ENCODE measurements at places on chromosomes 12 and 14. TPM values are rescaled to one million over a fixed set of nuclear protein-coding genes. Genes with fewer than 3 reads are reported as not detected.

Gene MANSC1
- total RNA-seq: 0.26 TPM

Gene POC1B
- 16.0 TPM for total RNA-seq

Gene ACSM4
- not detected for total RNA-seq

Gene PAPLN
- total RNA-seq: 0.63 TPM

Gene SOX5
- 2.4 TPM for total RNA-seq

Gene CHFR
- total RNA-seq: 23.8 TPM

Gene CRIP1
- total RNA-seq: not detected

Gene SERPINA12
- total RNA-seq: not detected

Gene MYO1H
- not detected for total RNA-seq

Gene CD163
- total RNA-seq: not detected

Gene TMCC3
- 5.1 TPM for total RNA-seq

Gene IQSEC3
- not detected for total RNA-seq

Gene RHEBL1
- total RNA-seq: 2.9 TPM

Gene SIX6
- not detected for total RNA-seq

Gene GLS2
- total RNA-seq: not detected

Gene HOXC12
- total RNA-seq: 0.38 TPM

Gene OXA1L
- 80.6 TPM for total RNA-seq

Gene VRTN
- total RNA-seq: not detected

Gene LRCOL1
- total RNA-seq: not detected

Gene CLEC7A
- total RNA-seq: not detected

Gene A2ML1
- not detected for total RNA-seq

Gene COCH
- 1.5 TPM for total RNA-seq

Gene SCN8A
- 7.4 TPM for total RNA-seq

Gene TAS2R9
- not detected for total RNA-seq

Gene KCNC2
- total RNA-seq: not detected

Gene TAS2R50
- total RNA-seq: 0.75 TPM

Gene OR6C4
- total RNA-seq: not detected

Gene STYK1
- 1.7 TPM for total RNA-seq

Gene IL26
- total RNA-seq: not detected

Gene CACNA1C
- total RNA-seq: 0.57 TPM

Gene ACVR1B
- total RNA-seq: 11.0 TPM

Gene APOF
- not detected for total RNA-seq

Gene ADSS1
- total RNA-seq: 2.5 TPM

Gene LMNTD1
- total RNA-seq: not detected

Gene MOK
- total RNA-seq: 37.6 TPM

Gene OR4K15
- not detected for total RNA-seq

Gene GLIPR1L2
- total RNA-seq: 0.32 TPM

Gene ENDOU
- 0.51 TPM for total RNA-seq

Gene HHIPL1
- total RNA-seq: 0.45 TPM

Gene SMIM41
- total RNA-seq: not detected

Gene RBMS2
- total RNA-seq: 13.0 TPM

Gene SLC41A2
- 2.4 TPM for total RNA-seq

Gene TAS2R19
- total RNA-seq: 1.9 TPM

Gene TSPAN11
- total RNA-seq: 0.32 TPM

Gene TMPRSS12
- not detected for total RNA-seq

Gene GZMB
- not detected for total RNA-seq

Gene AKAP3
- total RNA-seq: 0.52 TPM

Gene LHX5
- total RNA-seq: not detected

Gene TAS2R46
- 0.11 TPM for total RNA-seq

Gene NOC4L
- total RNA-seq: 22.8 TPM

Gene SIX4
- total RNA-seq: 29.2 TPM

Gene NPAS3
- total RNA-seq: not detected

Measured in LHCN-M2 (cell line).